ENCODE measurements at places on chromosomes 6 and 20.

DNA sequence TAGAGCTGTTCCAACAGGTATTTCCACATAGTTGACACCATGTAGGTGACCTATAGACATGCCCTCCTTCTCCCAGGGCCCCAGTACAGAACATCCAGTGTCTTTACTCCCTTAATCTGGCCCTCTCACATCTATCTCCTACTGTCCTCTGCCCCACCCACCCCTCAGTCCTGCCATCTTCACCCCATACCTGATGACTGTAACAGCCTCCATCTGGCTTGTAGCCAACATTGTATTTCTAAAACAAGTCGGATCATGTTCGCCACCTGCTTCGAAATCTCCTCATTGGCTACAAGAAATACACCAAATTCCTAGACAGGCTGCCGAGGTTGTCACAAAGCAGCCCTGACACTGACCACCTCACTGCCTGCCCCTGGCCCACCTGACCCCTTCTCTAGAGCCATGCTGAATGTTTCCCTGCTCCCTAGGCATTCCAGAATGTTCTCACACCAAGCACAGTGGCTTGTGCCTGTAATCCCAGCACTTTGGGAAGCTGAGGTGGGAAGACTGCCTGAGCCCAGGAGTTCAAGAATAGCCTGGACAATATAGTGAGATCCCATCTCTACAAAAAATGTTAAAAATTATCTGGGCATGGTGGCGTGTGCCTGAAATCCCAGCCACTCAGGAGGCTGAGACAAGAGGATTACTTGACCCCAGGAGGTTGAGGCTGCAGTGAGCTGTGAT, 6.0 kb downstream of the ZC3H12D start:
- no peak for DNase-seq

GRCh38 chr6:39892490-39893129, 41.7 kb downstream of the MOCS1 start:
- peak; percentile 71 for DNase-seq

- no peak for DNase-seq
Observed at GRCh38 chr20:39862470-39862891, 826.6 kb downstream of the MAFB start.

- no peak for DNase-seq
Observed at GRCh38 chr6:138504764-138505689, 5.7 kb upstream of the NHSL1 start.

GRCh38 chr6:31485055-31485454, 12.9 kb upstream of the MICB start:
- DNase-seq, result peak; percentile 54

- no peak for DNase-seq
Observed at GRCh38 chr20:50578778-50579165, 68.6 kb downstream of the PTPN1 start.

DNA sequence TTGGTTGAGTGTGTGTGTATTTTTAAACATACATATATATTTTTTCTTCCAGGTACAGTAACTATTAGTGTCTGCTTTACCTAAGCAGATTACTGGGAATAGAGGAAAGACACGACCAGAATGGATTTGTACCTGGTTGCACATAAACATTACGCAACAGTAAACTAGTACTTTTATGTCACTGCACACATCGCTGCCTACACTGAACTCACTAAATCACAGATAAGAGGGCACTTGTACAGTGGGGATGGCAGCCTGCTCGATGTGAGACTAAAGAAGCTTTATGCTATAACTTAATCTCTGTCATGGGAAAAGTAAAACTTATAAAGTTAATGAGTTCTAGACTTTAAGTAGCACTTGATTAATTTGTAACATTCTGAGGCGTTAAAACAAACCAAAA, 89.5 kb upstream of the SIM1 start:
- no peak for DNase-seq

GRCh38 chr6:10720265-10720959, 2.5 kb upstream of the TMEM14C start:
- DNase-seq, result no peak

GRCh38 chr6:134774201-134774638, 175.7 kb downstream of the ALDH8A1 start:
- DNase-seq, result peak; percentile 70

DNA sequence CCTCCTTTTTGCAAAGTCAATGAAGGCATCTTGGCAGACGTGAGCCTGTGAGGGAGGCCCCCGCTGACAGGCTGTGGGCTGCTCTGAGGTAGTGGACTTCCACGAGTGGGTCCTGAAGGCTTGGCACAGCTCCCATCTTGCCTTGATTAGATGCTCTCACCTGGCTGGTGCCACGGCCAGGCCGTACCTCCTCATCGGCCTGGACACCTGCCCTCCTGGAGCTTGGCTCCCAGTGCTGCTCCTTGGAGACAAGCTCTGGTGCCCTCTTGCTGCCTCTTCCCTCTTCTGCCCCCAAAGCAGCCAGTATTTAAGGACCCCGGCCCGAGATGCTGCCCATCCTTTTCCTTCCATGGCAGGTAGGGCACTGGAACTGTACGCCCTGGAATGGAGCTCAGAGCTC, 93.5 kb downstream of the ERMARD start:
- DNase-seq, result no peak
